ENCODE measurements at places on chromosomes 6 and 20.

- DNase-seq = no peak
Observed at GRCh38 chr6:7202950-7203349, 95.2 kb downstream of the RREB1 start.

DNA sequence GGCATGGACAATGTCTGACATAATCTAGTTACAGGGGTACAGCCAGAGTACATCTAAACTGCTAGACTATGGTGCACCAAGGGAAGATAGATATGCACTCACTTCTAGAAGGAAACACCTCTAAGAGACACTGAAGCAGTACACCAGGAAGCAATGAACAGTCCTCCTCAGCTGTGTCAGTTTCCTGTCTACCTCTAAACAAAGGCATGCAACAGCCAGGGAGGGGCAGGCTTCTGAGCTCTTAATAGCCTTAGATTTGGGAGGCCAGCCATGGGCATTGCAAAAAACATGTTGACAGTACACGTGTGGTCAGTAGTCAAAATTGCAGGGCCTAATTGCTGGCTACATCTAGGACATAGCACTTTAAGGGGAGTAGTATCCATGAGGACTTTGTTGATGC, 21.4 kb downstream of the CRYBG1 start:
- no peak for DNase-seq

DNA sequence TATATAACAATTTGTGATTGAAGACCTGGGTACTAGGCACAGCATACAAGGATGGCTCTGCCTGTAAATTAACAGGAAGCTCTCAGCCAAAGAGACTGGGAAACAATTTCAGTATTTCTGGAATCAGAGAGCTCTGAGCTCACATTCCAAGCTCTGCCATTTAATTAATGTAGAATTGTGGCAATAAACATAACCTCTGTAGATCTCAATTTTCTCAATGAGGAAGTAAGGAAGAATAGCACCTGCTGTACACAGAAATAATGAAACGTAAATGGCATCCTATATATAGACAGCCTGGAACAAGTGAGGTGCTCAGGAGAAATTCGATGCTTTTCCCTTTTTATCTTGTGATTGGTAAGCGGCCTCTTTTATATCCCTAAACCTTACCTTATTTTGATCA, 538.5 kb upstream of the JAG1 start:
- no peak for DNase-seq

DNA sequence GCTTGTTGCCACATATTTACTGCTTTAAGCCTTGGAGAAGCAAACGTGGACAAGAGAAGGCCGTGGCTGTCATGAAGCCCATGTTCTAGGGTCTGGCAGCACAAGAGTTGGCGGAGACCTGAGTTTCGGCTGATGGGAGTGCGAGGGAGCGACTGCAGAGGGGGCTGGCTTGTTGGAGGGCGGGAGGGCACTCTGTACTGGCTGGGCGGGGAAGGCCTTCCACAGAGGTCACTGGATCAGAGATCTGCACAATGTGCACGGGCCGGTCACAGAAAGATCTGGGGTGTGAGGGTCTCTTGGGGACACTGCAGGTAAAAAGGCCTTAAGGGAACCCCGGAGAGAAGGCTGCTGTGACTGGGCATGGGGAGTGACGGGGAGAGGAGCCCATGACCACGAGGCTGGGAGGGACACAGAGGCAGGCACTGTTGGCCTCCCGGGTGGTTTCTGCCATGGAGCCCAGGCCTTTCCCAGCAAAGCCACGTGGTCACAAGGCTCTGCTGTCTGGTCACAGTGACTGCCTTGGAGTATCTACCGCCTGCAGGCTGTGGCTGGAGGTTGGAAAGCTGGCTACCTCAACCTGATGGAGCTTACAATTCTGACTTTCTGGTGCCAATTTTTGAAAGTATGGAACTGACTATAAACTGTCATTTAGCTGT, 23.8 kb downstream of the FOXC1 start:
- DNase-seq = no peak

DNA sequence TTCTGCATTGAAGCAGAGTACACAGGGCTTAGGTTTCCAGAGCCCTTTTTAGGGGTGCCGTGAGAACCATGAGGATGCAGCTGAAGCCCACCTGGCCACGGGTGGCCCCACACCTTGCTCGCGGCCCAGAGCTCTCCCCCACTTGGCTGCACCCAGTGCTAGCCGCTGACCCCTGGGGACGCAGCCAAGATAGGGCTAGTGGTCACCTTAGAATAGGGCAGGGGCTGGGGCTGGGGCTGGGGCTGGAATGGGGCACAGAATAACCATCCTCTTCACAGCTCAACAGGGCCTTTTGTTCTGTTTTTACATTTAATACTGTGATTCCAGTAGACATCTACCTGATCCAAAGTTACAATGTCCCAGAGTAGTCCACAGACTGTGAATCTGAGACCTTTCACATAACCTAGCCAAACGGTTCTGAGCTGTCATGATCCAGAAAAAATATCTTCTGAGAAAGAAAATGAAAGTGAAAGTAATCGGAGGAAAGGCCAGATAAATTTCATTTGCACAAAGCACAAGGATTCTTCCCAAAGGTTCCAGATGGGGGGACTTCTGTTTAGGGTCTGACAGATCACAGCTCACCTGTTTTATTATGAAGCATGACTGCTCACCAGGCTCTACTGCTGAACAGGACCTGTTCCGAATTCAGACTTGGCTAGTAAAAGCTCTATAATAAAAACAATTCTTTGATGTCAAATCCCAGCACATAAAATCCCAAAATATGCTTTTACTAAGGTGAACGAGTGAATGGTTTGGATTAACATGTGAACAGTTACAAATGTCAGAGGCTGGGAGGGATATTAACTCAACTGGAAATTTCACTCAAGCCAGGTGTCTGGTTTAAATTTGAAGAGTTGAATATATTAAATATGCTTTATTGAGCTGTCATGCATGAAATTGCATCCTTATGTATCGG, 401.9 kb downstream of the THBS2 start:
- DNase-seq = no peak

DNA sequence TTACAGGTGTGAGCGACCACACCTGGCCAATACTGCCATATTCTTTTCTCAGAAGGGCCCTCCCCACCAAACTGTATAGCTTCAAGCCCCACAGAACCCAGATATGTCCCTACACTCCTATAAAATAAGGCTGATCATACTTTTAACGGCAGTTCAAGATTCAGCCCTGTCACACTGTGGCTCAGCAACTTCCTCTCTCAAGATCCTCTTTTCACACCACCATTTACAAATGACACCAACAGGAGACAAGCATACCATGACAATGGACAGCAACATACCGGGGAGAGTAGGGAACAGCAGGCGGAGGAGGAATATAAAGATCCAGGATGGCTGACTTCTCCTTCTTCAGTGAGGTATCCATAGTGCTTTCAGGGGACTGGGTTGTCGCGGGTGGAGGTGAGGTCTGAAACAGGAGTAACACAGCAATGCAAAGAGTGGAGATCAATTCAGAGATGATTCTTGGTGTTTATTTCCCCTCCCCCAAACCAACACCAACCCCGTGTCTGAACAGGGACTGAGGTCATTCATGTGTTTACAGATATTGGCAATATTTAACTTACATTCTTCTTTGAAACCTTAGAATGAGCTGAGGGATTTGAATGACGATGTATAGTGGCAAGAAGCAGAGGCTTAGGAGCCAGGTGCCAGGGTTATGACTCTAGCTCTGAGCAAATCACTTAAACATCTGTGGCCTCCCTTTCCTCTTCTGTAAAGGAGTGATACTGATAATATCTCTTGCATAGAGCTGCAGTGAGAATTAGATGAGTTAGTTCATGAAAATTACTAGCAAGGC, 57.6 kb upstream of the IPCEF1 start:
- no peak for DNase-seq

All from D721Med (cell line).